ENCODE measurements at places on chromosomes 6 and 20.

DNA sequence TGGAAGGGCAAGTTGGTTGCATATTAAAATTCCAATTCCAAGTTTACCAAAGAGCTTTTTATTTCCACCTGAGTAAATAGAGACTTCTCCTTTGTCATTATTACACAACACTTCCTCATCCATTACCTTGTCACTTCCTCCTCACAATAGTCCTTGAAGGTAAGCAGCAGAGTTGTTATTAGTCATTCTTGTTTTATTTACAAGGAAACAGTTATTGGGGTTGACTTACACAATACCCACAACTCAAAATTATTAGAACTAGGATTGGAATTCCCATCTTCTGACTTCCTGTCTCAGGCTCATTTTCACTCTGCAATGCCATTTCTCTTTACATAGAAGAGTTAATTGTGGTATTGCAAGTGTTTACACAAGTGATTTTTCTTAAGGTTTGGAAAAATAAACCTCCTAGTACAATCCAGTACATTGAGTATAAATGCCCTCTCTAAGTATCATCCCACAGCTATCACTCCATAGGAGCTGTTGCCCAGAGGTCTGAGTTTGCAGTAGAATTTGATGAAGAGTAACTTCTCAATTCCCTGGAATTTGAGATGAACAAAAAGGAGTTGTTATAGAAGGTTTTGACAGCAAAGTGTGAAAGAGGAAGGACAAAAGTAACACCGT, 28.9 kb upstream of the MTRF1L start:
- no peak for DNase-seq

GRCh38 chr6:44224029-44224964, 902 bp downstream of the SLC29A1 start:
- no peak for DNase-seq

DNA sequence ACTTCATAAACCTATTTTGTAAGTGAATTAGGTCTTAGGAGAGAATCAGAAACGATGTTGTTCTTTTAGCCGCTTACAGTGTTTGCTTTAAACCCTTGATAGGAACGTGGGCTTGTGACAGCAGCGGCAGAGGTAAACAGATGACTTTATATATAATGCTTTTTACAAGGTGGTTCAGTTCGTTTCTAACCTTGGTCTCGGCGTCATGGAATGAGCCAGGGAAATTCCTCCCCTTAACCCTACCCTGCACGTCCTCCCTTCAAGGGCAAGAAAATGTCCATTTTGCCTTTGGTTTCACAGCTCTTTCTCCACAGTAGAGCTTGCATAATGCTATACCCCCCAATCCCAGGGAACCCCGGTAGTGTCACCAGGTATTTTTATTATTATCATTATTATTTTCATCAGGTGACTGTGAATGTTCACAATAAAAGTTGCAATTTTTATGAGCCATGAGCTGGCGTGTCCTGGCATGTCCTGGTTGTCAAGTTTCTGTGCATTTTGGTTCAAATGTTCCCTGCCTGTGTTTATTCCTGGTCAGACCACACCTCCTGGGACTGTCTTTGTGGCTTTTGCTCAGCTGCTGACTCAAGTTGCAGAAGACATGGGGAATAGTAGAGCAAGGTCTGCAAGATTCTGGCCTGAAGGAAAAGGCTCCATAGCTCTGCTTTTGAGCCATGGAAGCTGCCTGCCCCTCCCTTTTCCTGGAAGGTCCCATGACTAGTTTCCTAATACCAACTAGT, 112.8 kb upstream of the BMP2 start:
- no peak for DNase-seq

GRCh38 chr6:161578478-161578877, 304.6 kb upstream of the AGPAT4 start:
- no peak for DNase-seq

DNA sequence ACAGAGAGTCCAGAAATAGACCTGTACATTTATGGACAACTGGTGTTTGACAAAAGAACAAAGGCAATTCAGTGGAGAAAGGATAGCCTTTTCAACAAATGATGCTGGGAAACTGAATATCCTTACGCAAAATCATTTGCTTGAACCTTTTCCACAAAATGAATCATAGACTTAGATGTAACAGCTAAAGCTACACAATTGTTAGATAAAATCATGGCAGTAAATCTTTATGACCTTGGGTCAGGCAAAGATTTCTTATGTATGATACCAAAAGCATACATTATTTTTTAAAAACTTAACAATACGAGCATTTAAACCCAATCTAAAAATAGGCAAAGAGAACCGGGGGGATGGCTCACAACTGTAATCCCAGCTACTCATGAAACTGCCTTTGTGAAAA, 73.5 kb upstream of the DST start:
- DNase-seq = no peak

GRCh38 chr20:45268531-45268930, 14.2 kb upstream of the SLPI start:
- DNase-seq = no peak

DNA sequence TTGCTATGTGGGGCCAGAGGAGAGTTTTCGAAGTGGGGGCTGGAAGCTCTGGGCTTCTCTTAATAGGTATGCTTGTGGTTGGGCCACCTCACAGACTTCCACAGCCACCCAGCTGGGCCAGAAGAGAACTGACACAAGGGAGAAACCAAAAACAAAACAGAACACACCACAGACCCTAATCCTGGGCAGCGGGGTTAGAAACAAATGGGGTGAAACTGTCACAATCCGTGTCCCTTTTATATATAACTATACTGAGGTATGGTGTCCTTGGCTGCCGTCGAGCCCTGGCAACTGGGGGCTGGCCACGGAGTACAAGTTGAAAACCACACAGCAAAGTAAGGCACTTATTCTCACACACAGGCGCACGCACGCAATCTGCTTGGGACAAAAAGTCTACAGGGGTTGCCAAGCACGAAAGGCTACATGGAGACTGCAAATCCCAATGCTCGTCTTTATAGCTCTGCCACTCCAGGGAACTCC, 78.3 kb downstream of the TRAM2 start:
- no peak for DNase-seq

- no peak for DNase-seq
These were observed 708 bp downstream of the NRN1 start for GRCh38 chr6:6006006-6006427.

- DNase-seq = no peak
These were observed 14.4 kb downstream of the SNRPC start for GRCh38 chr6:34771727-34772126.

DNA sequence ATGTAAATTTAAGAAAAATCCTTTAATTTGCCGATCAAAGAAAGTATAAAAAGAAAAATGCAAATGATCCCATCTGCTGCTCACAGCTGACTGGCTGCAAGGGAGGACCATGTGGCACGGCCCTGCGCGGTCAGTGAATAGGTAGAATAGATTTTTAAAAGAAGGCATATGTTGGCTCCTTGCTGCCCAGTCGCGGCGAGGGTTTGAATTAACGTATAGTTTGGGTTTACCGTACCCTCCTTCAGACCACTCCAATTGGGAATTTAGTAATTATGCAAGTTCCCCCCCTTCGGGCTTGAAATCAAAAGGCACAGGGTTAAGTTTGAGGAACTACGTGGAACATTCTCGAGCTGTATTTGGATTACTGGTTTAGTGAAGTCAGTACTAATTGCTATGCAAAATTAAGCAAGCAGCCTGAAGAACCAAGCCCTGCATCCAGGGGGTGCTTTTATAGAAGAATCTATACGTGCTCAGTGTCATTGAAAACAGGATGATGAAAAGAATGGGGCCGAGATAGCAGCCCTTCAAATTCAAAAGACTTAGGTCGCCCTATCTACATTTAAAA, 1.1 kb upstream of the BEND3 start:
- DNase-seq = no peak

GRCh38 chr6:135360222-135360621, 137.3 kb downstream of the AHI1 start:
- no peak for DNase-seq

DNA sequence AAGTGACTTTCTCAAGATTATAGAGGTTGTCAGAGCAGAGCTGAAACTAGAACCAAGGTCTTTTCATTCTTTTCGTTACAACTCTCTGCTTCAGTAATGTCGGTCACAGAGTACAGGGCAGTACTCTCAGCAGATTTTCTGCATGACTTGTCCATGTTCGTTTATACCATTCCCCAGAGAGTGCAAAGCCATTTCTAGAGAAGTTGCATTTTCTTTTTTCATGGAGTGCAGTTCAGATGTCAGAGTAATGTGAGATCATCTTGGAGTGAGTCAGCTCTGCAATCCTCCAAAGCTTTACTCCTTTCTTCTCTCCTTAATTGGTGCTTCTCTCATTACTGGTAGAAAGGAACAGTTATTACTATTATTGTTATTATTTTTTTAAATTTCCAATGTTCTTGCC, 115.6 kb upstream of the B3GAT2 start:
- DNase-seq = no peak
